CD4-positive, alpha-beta T cell treated with Interleukin-4 for 4 hours (primary cell): ENCODE measurements at places on chromosomes 7 and 10.

DNA sequence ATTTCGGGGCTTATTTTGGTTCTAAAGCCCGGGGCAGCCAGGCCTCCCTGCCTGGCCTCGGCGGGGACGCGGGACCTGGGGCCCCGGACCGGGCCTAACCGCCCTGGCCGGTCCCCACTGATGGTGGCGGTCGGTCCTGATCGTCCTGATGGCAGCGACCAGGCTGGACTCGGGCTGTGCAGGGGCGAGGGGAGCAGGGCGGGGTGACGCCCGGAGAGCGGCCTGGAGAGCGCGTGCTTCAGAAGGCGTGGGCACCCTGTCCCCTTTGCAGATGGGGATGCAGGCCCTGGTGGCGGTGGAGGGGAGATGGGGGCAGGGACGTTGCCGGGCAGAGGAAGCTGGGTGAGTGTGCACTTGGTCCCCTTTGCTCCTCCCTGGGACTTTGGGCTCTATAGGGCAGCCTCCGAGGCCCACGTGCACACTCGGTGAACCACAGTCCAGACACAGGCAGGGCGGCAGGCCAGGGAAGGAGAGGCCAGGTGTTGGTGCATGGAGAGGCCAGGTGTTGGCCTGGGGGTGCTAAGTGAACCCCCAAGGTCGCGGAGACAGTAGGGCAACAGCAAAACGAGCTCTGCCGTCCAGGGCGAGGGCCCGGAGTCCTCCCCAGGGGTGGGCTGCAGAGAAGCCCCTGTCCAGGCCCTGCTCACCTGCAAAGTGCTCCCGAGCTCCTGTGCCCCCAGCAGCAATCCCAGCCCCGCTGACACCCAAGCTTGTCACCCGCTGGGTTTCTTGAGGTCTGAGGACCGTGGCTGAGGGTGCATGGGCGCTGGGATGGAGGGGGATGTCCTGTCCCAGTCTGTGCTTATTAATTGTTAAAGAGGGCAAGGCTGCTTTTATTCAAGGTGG, 42.4 kb upstream of the FAM20C start:
- DNase-seq: peak; percentile 6

DNA sequence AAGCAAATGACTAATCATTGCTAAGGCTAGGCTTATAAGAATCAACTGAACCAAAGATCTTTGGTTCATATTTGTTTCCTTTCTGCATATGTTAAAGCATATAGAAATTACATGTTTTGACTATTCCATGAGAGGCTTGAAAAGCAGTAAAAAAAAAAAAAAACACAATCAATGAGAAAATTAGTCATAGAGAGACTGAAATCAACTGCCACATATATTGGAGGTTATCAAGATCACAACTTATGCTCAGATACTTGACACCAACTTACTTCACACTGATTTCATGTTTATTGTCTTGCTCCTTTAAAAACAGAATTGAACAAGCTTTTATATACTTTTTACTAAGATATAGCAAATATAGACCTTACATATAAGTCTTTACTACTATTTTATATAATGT, 161.3 kb downstream of the TPK1 start:
- no peak for DNase-seq

DNA sequence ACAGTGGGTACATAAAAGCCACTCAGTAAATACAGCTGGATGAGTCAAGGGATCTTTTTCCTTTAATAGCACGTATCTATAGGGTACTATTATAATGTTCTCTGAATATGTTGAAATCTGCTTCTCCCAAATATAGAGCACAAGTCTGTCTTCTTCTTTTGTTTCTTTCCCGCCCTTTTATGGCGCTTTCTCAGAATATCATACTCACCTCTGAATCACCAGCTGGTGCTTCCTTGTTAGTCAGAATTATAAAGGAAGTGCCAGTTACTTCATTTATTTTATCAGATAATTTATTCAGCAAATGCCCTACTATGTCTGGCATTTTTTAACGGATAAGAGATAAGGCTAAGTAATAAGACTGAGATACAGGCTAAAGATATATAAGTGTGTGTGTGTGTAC, 772.9 kb downstream of the SORCS3 start:
- no peak for DNase-seq

GRCh38 chr7:5214641-5215040, 24.6 kb downstream of the WIPI2 start:
- DNase-seq: no peak

DNA sequence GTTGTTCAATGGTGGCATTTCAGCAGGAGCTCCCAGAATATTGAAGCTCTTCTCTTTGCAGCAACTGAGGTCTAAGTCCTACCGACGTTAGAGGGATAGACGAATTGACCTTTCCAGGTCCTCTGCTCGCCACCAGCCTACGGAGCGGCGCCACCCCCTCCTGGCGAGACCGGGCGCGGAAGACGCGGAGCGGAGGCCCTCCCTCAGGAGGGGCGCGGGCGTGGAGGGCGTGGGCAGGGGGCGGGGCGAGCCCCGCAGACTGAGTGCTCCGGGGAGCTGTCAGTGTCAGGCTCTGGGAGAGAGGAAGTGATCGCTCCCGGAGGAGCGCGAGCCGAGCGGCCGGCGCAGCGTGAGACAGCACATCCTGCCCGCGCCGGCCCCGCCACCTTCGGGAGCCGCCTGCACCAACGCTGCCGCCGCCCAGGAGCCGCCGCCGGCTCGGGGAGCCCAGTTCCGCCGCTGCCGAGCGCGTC, at the start of gene DYNC1I1:
DYNC1I1 (plus strand) TSS at position 257 of the 473 bp plus-strand sequence. CDS start 32,176 bp downstream, outside the sequence.
- no peak for DNase-seq

GRCh38 chr10:79077488-79078173, 8.9 kb downstream of the ZMIZ1 start:
- DNase-seq: no peak

GRCh38 chr7:121017586-121017985, 29.1 kb downstream of the CPED1 start:
- DNase-seq: no peak

DNA sequence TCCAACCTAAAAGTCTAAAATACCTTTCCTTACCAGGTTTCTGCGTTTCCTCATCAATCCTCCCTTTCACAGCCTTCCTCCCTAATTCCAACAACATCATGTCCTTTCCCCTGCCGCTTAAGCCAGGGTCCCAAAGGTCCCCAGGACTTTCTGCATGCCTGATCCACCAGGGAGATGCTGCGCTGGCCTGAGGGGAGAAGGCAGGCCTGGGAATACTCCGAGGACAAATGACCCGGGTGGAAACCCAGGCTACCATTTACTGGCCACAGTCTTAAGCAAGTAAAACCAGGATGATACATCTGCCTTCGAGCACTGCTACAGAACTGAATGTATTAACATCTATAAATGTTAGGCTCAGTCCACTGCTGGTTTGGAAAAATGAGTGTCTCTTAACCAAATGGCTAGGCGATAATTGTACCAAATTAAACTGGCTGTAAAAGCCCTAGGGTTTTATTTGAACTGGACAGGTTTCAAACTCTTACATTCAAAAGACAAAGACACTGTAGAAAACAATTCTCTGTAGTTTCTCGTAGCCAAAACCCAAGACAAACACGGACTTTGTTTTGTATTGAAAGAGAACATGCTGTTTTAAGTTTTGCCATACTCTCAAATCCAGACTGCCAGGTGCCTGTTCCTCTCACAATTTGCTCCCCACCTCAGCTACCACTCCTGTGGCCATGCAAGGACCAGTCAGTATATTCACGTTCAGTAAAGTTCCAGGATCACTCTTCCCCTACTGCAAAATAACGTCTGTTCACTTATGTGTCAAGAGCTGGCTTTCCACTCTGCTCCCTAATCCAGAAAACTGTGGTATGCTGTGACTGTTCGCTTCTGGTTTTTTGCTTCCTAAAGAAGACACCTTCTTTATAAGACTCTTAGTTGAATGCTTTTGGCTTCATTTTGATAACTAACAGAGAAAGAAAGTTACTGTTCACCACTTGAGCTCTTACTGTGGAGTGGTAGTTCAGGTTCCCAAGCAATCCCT, 145.7 kb downstream of the RNF216 start:
- DNase-seq: no peak

DNA sequence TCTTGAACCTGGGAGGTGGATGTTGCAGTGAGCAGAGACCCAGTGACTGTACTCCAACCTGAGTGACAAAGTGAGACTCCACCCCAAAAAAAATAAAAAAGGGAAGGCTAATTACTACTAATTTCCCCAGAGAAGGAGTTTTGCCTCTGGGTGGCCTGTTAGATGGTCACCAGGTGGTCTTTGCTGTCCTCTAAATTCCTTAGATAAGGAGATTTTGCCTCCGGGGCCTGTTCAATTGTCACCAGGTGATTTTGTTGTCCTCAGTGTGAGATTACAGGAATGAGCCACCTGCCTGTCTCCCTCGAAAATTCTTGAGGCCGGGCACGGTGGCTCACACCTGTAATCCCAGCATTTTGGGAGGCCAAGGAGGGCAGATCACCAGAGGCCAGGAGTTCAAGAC, 24.4 kb upstream of the ZMIZ2 start:
- no peak for DNase-seq

- DNase-seq: no peak
Measured at GRCh38 chr7:108824840-108825580, 255.3 kb downstream of the DNAJB9 start.

- DNase-seq: no peak
Measured at GRCh38 chr10:71849461-71849908, 1.6 kb downstream of the PSAP start.

DNA sequence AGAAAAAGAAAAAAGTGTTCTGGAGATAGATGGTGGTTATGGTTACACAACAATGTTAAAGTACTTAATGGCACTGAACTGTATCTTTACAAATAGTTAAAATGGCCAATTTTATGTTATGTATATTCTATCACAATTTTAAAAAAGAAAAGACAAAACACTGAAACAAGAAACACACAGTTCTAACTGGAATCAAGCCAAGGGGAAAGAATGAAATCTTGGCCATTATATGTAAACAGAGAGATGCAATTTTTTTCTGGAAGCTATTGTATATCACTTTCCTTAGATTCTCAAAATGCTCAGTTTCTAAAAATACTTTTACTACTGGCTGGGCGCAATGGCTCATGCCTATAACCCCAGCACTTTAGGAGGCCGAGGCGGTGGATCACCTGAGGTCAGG, 4.1 kb downstream of the COA1 start:
- DNase-seq: no peak

- DNase-seq: no peak
Measured at GRCh38 chr10:59965899-59966650, 59.7 kb upstream of the CCDC6 start.

GRCh38 chr7:105639667-105640493, 58.6 kb upstream of the EFCAB10 start:
- DNase-seq: no peak

DNA sequence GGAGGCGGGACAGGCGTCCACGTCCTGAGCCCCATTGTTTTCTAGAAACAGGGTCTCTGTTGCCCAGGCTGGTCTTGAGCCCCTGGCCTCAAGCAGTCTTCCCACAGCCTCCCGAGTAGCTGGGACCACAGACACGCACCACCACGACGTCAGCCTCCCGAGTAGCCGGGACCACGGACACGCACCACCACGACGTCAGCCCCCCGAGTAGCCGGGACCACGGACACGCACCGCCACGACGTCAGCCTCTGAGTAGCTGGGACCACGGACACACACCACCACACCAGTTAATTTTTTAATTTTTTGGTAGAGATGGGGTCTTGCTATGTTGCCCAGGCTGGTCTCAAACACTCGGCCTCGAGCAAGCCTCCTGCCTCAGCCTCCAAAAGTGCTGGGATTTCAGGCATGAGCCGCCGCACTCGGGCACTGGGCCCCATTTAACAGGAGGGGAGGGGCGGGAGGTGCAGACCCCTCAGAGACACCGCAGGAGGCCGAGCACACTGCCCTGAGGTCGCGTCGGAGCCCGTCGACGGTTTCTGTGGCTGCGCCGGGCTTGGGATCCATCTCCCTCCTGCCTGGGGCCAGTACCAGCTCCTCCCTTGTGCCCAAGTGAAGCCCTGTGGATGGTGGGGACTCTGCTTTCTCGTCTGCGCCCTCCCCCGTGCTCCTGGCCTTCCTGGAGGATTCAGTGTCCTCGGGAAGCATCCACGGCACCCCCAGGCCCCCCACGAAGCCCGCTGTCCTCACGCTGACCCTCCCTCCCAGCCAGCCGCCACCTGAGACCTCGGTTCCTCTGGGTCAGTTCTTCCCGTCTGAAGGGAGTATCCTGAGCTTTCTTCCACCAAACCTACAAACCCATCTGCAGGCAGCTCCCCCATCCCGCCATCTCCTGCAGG, 13.0 kb downstream of the FAM20C start:
- DNase-seq: no peak

- DNase-seq: no peak
Measured at GRCh38 chr10:69242040-69242851, 22.1 kb downstream of the HKDC1 start.

GRCh38 chr10:53153831-53154230, 381.2 kb upstream of the MBL2 start:
- no peak for DNase-seq

- no peak for DNase-seq
Measured at GRCh38 chr7:157853076-157853788, 516.4 kb downstream of the DNAJB6 start.

- DNase-seq: no peak
Measured at GRCh38 chr7:120412139-120413050, 139.4 kb downstream of the KCND2 start.

DNA sequence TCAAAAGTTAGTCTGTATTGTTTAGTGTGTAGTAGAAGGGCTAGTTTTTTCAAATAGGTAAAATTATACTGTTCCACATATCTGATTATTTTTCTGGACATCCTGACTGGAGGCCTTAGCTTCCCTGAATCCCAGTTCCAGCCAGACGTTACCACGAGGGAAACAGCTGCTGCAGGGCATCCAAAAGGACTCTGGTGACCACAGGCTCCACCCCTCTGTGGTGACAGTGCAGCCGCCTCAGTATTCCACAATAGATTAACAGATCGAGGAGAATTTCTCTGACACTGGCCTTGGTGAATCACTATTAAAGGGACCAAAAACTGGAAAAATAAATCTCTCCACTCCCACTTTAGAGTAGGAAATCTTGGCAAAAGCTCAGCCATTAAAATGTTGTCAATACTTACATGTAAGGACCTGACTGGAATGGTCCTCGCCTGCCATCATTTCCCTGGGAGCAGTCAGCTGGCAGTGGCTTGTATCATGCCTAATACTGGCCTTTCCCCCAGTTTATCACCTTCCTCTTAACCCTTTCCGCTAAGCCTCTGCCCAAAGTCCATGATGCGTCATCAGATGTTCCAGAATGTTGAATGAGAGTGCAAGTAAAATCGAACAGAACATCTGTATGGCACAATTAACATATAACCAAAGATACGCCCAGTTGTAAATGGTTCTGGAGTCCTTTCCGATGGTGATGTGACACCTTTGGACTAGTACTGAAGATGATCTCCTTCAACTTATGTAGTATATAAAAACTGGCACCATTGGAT, 31.6 kb downstream of the ENO4 start:
- DNase-seq: no peak

GRCh38 chr10:49745756-49746155, 16.4 kb downstream of the OGDHL start:
- DNase-seq: no peak

- no peak for DNase-seq
Measured at GRCh38 chr7:6028563-6028962, 2.6 kb upstream of the ANKRD61 start.
